ENCODE measurements at places on chromosomes 16 and 17.

- DNase-seq = no peak
These were observed 101.5 kb downstream of the MGAT5B start for GRCh38 chr17:76969598-76970172.

- DNase-seq = no peak
These were observed 664.4 kb upstream of the CDH8 start for GRCh38 chr16:62700426-62701294.

GRCh38 chr16:57348327-57348726 is 10.3 kb upstream of the CCL22 start:
- DNase-seq = no peak

GRCh38 chr16:57556941-57557541 is 14.6 kb downstream of the ADGRG5 start:
- no peak for DNase-seq

GRCh38 chr16:82037251-82037650 is 2.2 kb downstream of the HSD17B2 start:
- no peak for DNase-seq

DNA sequence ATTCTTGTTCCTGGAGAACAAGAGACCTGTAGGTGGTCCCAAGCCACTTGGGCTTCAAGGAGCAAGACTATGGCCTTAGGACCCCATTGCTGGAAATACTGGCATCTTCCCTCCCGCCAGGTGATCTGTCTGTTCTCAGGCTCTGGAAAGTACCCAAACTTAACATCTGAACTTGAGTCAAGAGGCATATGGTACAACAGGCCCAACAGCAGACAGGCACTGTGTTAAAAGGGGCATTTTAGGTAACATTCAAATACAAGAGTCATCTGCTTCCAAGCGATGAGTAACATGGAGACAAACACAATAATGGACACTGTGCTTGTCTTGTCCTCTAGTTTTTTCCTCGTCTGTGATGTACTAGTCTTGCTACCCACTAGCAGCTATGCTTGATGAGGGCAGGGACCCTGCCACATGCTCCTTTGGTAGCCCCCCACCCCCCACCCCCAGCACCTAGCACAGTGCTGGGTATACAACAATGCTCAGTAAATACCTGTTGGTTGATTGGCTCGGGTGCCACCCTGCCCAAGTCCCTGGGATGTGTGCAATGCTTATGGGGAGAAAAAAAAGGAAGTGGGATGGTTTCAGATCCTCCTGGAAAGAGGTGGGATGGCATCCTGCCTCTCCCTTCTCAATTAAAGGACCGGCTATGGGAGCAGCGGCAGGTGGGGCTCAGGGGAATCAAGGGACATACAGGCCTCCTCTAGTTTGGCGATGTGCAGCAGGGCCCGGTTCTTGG is 19.4 kb downstream of the CSF3 start:
- DNase-seq = no peak

Data from CD4-positive, alpha-beta T cell treated with Interleukin-4 for 4 hours (primary cell).